Amniotic epithelial cell (primary cell): ENCODE measurements at places on chromosomes 2 and 18.

DNA sequence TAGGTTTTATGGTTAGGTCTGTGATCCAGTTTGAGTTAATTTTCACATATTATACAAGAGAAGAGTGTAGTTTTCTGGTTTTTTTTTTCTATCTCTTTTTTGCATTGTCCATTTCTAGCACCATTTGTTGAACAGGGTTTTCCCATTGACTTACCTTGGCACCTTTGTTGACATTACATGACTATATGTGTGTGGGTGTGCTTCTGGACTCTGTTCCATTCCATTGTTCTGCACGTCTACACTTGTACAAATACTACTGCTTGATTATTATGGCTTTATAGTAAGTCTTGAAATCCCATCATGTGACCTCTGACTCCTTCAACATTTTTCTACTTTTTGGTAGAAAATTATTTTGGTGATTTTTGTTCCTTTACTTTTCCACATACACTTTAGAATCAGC is 38.7 kb downstream of the UBE2F start:
- no peak for DNase-seq

- DNase-seq, result peak; percentile 52
Measured at GRCh38 chr2:88865801-88866371, 174.4 kb downstream of the RPIA start.

- no peak for DNase-seq
Measured at GRCh38 chr2:49687918-49688317, 533.6 kb upstream of the FSHR start.

- DNase-seq, result peak; percentile 16
Measured at GRCh38 chr2:64359171-64359891, 94.6 kb upstream of the LGALSL start.

GRCh38 chr2:65329525-65329924 is 101.9 kb downstream of the ACTR2 start:
- no peak for DNase-seq

DNA sequence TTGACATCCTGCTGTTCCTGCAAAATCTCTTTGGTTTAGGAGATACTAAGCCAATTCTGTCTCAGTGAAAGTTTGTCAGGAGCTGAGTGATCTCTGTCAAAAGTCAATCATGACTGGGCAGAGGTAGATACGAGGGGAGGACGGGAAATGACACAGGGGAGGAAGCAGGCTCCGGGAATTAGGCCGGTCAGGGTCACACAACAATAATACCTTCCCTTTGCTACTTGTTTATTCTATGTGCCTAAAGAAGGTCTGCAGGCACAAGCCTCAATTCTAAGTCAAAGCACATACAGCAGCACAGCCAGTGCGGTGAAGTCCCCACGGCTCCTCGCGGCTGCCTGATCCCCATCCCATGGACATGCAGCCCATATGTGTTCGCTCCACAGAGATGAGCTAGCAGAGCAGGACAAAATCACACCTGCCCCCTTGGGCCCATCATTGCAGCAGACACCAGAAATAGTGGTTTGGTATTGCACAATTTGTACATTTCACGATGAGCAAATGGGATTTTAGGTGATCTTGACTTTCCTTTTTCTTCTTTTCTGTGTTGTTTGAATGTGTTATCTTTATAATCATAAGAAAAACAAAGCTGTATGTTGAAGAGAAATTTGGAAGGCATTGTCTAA is 141.4 kb downstream of the VAPA start:
- peak; percentile 40 for DNase-seq

GRCh38 chr2:2673406-2673805 is 342.3 kb upstream of the MYT1L start:
- DNase-seq, result no peak

GRCh38 chr2:76812156-76812555 is 710.0 kb downstream of the LRRTM4 start:
- no peak for DNase-seq

- DNase-seq, result no peak
Measured at GRCh38 chr2:46200861-46201605, 96.2 kb upstream of the EPAS1 start.

- DNase-seq, result no peak
Measured at GRCh38 chr2:121284463-121285449, at the start of gene TFCP2L1. TSS of gene TFCP2L1 (minus strand) at chr2:121285202. CDS start at chr2:121285109, 93 bp downstream.

GRCh38 chr18:5914951-5915350 is 19.6 kb upstream of the TMEM200C start:
- no peak for DNase-seq

- peak; percentile 26 for DNase-seq
Measured at GRCh38 chr2:86453836-86454235, 12.7 kb downstream of the KDM3A start.

DNA sequence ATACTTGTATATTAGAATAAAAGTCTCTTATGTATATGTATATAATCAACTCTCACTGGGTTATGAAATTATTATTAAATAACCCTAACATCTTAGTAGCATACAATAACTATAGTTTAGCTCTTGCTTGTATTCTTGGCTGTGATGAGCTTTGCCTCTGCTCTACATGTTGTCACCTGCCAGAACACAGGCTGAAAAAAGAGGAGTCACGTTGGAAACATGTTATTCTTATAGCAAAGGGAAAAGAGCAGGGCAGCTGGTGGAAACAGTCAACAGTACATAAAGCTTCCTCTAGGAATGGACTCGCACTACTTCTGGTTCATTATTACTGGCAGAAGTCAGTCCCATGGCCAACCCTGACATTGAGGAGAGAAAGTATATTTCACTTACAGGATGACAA is 362.0 kb upstream of the KYNU start:
- no peak for DNase-seq
